Mucosa of descending colon (tissue), 3 donors: ENCODE measurements at places on chromosomes 6 and 20. TPM values are rescaled to one million over a fixed set of nuclear protein-coding genes. Genes with fewer than 3 reads are reported as not detected.

Gene MUCL3
- 0.07 TPM for total RNA-seq

DNA sequence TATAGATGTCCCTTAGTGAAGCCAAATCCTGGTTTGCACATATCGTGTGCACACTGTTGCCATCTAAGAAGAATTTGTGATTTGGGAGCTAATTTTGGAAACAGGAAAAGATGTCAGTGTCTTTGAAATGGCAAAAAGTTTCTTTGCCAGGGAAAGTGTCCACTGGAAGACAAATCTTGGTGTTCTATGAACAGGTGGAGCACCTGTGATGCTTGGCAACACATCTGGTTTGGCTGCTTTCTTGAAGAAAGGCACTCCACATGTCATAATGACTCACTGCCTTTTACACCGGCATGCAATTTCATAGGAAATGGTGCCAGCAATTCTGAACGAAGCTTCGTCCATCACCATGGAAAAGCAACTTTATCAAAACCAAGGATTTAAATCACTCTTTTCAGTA, 1040.0 kb upstream of the MAP3K7 start:
- no peak for DNase-seq

GRCh38 chr20:56702931-56703840, 74.1 kb downstream of the TFAP2C start:
- no peak for DNase-seq

GRCh38 chr6:74969591-74970267, 236.1 kb downstream of the COL12A1 start:
- no peak for DNase-seq

DNA sequence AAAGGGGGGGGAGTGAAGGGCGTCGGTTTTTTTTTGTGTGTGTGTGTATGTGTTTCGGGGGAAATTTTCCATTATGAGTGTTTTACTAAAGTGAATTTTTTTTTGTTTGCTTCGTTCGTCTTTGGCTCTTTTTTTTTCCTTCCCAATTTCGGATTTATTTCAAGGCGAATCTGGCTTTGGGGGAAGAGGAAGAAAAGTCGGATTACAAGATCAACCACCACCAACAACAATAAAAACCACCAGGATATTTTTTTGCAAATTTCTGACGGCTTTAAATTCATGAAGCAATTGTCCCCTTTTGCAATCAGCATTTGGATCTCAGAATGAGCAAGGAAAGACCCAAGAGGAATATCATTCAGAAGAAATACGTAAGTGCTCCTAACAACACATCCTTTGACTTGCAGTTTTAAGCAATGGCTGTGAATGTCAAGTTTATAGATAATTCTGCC, 372 bp downstream of the JARID2 start:
- no peak for DNase-seq
